ENCODE measurements at places on chromosomes 16 and 17. TPM values are rescaled to one million over a fixed set of nuclear protein-coding genes. Genes with fewer than 3 reads are reported as not detected.

The TMC6 gene
- 58.0 TPM for total RNA-seq

The GUCY2D gene
- total RNA-seq: not detected

The MYADML2 gene
- not detected for total RNA-seq

The KCNH4 gene
- total RNA-seq: 1.5 TPM

The MARVELD3 gene
- 0.08 TPM for total RNA-seq

The WNT3 gene
- 3.4 TPM for total RNA-seq

The AHSP gene
- not detected for total RNA-seq

The CNGB1 gene
- total RNA-seq: not detected

The SYNGR3 gene
- 15.2 TPM for total RNA-seq

The CYTH1 gene
- total RNA-seq: 46.7 TPM

The HSD17B1 gene
- total RNA-seq: 5.4 TPM

The FBXL20 gene
- total RNA-seq: 9.9 TPM

The CA4 gene
- total RNA-seq: 1.4 TPM

The SLC6A2 gene
- total RNA-seq: 0.10 TPM

The USB1 gene
- 58.2 TPM for total RNA-seq
